ENCODE measurements at places on chromosomes 5 and 9.

DNA sequence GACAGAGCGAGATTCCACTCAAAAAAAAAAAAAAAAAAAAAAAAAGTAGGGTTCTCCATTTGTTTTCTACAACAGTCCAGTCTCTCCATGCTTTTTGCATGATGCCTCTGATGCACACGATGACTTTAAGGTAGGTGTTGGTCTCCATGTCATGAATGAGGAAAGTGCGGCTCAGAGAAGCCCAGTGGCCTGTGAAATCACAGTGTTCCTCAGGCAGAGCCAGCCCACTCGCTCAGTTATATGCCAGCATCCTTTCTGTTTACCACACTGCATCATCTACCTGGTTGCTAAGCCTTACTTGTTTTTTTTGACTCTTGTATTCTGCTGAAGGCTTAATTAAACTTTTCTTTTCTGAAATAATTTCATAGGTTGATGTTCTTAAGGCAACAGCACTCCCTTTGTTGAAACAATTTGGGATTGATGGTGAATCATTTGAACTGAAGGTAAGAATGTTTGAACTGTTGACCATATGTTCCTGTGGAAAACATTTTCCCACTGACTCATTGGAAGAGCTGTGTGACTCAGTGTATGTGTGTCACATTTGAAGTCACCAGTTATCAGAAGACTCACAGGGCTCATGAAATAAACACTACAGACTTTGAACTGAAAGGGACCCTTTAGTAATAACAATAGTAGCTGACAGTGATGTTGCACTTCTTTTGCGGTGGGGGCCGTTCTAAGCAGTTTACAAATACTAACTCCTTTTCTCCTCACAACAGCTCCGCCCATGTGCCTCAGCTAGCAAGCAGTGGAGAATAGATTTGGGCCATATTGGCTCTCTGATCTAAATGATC lies 40.2 kb downstream of the RCL1 start:
- peak; percentile 96 for DNase-seq

DNA sequence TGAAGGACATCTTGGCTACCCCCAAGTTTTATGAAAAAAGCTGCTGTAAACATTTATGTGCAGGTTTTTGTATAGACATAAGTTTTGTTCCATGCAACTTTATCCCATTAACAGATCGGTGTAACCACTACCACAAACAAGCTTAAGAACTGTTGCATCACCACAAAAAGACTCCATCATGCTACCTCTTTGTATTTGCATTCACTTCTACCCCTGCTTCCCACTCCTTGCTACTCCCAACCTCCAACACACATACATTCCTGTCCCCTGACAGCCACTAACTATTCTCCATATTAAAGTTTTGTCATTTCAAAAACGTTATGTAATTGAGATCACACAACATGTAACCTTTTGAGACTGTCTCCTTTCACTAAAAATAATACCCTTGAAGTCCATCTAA lies 57.8 kb upstream of the LHFPL2 start:
- DNase-seq: peak; percentile 11

- no peak for DNase-seq
Measured at GRCh38 chr5:157350939-157351801, 85.2 kb downstream of the CYFIP2 start.

DNA sequence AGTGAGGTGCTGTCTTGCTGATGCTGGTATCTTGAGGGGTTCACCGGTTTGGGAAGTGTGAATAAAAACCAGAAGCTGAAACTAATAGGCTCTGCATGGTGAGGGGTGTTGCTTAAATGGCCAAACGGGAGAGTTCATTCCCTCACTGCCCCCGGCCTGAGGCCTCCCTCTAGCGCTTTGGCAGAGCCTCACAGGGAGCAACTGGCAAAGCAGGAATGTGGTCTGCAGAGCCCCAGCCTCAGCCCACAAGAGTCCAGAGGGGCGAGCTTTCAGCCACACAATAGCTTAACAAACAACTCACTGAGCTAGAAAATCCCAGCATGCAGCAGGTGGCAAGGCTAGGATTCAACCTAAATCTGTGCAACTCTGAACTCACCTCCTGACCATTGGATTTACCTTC lies 234.8 kb downstream of the MED10 start:
- DNase-seq: no peak

DNA sequence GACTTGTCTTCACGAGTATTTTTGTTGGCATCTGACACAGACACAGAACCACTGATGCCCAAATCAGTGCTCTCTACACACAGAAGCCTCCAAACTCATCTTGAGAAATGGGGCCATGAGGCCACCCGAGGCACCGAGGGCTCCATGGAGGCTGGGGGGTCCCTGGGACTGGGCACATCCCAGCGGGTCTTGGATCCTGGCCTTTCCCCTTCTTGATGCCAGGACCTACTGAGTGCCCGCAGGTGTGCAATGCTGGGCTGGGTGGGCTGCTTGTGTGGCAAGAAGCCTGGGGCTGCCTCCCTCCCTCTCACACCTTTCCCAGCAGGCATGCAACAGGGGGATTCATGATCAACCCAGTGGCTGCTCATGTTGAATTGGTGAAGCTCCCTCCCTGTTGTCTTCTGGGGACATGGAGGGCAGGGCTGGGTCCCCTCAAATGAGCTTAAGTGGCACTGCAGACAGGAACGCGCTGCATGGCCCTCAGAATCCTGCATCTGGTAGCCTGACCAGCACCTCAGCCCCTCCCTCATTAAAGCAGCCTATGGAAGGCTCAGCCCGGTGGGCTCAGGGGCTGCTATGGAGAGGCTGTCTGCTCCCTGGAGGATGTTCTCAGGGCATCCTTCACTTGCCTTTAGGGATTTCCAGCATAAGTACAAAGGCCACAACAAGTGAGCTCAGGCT lies 63.7 kb upstream of the SIMC1 start:
- DNase-seq: no peak

- no peak for DNase-seq
Measured at GRCh38 chr9:136656795-136657611, 5.7 kb upstream of the EGFL7 start.

DNA sequence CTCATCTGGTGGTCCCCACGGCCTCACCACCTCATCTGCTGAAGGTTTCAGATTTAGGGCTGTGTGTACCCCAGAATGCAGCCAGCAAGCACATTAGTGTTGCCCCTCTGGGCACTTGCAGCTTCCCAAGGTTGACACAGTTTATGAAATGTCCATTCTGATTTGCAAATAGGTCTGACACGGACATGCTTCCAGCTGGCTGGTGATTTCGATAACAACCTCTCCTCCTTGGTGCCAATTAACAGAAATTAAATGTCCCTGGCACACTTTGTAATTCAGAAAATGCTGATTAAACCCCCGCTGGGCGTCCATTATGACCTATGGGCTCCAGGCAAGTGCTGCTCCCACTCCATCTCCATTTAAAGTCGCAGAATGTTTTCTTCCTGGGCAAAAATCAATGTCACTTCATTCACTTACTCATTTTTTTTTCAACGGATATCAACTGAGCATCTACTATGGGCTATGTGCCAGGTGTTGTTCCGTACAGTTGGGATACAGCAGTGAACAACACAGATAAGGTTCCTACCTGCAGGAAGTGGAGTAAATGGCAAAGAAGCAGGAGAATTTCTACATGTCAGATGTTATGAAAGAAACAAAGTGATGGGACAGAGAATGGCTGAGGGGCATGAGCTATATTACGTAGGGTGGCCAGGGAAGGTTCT lies 32.0 kb downstream of the PLAC8L1 start:
- DNase-seq: no peak

DNA sequence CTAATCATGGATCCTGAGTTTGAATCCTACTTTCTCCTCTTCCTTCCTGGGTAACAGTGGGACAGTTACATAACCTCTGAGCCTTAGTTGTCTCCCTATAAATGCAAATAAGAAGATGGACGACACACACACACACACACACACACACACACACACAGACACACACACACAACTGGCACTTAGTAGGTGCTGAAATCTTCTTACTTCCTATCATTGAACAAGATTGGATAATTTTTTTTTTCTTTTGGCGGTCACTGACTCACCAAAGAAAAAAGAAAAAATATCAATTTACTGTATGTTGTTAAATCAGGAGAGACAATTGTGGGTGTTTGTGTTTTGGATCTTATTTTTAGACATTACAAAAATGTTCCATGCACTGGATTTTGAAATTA lies 28.4 kb upstream of the TNFSF8 start:
- DNase-seq: no peak

GRCh38 chr5:140664030-140664358 lies 710 bp upstream of the WDR55 start:
- no peak for DNase-seq

- no peak for DNase-seq
Measured at GRCh38 chr9:9387511-9388115, 1225.2 kb downstream of the PTPRD start.

DNA sequence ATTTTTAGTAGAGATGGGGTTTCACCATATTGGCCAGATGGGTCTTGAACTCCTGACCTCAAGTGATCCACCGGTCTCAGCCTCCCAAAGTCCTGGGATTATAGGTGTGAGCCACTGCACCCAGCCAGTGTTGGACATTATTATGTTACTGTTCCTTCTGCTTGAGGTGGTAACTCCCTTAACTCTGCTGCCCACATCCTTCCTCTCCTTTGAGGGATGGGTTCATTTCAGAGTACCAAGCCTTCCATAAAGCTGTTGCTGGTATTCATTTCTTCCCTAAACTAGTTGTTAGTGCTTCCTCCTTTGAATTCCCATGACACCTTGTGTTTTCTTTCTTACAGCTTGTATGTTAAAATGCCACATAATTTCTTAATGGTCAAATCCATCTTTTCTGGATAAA lies 54.0 kb downstream of the CTNNA1 start:
- DNase-seq: no peak

- DNase-seq: no peak
Measured at GRCh38 chr9:133739408-133740280, 1.5 kb upstream of the SARDH start.

GRCh38 chr9:1319436-1319835 lies 269.3 kb downstream of the DMRT2 start:
- DNase-seq: no peak

- no peak for DNase-seq
Measured at GRCh38 chr5:53597894-53598293, 37.5 kb downstream of the NDUFS4 start.

DNA sequence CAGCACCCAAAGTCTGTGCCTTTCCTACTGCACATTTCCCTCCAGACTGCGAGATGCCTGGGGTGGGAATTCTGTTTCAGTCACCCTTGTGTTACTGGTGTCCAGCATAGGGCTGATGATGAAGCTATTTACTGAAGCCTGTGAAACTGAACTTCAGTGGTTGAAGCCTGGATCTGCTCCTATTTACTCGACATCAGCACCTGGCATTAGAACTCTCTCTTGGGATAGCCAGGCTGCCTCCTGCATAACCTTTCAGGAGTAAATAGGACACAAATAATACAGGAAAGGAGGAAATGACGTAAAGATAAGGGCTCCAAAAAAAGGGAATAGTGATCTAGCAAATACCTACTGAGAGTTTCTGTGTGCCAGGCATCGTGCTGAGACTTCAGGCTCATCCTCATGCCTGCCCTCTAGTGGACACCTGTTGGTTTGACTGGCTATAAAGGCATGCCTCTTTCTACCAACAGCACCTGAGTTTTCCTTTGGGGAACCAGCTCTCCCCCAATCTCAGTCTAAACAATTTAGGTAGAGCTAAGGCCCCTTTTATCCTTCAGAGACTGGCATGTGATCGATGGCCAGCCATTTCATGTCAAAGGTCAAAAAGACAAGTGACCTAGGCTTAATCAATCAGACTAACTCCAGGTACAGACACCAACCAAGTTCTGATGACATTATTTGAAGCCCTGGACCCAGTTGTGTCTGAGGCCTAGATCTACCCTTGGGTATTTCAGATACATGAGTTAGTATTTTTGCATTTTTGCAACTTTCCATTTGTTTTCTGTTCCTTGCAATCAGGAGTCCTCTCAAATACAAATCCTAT lies 192.1 kb upstream of the TRIM32 start:
- DNase-seq: no peak

DNA sequence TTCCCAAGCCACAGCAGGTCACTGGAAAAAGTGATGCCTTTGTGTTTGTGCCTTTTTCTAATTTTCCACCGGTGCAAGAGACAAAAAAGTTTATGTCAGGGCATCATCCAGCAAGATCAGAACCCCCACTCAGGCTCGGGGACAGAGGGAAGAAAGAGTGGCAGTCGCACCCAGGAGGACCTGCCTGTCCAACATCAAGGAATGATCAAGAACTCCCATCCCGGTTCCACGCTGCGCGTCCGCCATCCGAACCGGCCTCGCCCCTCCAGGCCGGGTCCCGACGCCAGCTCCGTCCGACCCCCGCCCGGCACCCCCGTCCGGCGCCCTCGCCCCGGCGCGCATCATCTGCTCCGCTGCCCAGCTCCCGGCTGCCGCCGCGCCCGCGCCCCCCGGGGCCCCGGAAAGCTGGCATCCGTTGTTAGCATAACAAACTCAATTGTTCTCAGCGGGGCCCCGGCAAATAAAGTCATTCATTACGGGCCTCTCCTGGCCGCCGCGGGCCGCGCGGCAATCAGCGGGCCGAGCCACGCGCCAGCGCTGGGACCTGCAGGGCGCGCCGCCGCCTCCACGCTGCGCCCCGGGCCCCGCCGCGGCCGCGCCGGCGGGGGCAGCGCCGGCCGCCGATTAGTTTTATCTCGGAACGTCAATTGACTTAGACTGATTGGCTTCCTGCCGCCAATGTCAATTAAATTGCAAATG lies 48.1 kb downstream of the PAX5 start:
- no peak for DNase-seq

DNA sequence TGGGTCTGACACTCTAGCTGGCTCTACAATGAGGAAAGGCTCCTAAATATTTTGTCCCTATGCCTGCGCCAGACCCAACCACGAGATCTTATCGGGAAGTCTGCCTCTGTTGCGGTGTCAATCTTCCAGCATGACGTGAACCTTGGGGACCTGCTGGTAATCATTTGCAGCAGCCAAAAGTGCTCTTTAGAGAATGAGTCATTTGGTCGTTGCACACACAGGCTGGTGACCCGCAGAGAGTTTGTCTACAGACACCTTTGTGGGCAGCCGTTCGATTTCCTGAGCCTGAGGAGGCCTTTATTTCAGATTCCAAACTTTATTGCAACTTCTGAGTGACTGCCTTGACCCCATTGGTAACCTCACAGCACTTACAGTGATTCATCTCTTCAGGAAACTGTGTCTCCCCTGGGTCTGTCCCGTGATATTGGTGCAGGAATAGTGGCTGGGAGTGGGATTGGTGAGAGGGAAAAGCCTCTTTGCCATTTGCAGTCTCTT lies 326.1 kb downstream of the NSG2 start:
- peak; percentile 97 for DNase-seq

DNA sequence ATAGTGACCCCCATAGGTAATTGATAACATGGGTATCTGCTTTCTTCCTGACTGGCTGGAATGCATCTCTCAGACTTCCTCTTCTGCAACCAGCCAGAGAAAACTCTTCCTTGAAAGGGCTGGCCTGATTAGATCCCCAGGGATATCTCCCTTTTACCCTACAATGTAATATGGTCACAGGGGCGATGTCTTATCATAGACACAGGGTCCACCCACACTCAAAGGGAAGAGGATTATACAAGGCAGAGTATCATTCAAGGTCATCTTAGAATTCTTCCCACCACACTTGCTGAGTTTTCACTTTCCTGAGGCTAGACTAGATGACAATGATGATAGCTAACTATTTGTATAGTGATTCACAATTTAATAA lies 33.2 kb downstream of the TTLL11 start:
- no peak for DNase-seq

GRCh38 chr5:154370119-154370518 lies 75.7 kb upstream of the SAP30L start:
- peak; percentile 74 for DNase-seq
